Substantia nigra (tissue), 51 donors: ENCODE measurements at places on chromosomes 7 and 10.

DNA sequence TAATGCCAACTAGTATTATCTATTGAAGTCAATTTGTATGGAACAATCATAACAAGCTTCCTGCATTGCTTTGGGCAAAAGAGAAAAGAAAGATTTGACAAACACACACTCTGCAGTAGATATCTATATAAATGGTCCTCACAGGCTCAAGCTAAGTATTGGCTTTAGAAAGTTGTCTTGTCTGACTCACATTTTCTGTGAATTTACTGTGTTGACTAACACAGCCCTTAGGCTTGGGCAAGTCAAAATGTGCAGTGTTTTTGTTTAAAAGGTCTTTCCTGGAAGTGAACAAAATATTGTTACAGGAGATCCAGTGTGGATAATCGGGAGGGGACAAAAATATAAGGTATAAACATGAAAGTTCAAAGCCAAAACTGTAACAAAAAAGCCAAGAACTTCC is 194.4 kb downstream of the RELN start:
- DNase-seq, result no peak

GRCh38 chr10:29798921-29799690 is 164.3 kb upstream of the SVIL start:
- no peak for DNase-seq

- DNase-seq, result no peak
Observed at GRCh38 chr7:85381212-85381611, 194.4 kb upstream of the SEMA3D start.

- no peak for DNase-seq
Observed at GRCh38 chr10:80413271-80413996, 5.1 kb downstream of the PRXL2A start.

- no peak for DNase-seq
Observed at GRCh38 chr7:151717415-151717814, 159.5 kb downstream of the PRKAG2 start.
